ENCODE measurements at places on chromosomes 5 and 9. TPM values are rescaled to one million over a fixed set of nuclear protein-coding genes. Genes with fewer than 3 reads are reported as not detected.
A peak's percentile ranks its signal among the peaks of the same experiment; 100 is the strongest.

DNA sequence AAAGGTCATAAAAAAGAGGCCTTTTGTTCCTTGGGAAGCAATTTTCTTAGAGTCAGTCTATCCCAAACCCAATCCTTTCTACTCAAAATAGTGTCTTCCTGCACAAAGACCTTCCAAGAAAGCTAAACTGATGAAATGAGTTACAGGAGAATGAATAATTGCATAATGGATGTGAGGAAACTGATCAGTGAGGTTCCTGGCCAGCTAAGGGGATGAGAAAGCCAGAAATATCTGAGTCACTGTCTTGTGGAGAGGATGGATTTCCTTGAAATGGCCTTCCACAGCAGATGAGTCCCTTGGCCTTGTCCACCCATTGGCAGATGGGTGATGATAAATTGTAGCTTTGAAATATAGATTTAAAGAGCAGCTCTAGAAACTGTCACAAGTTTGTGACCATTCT, 756.1 kb downstream of the DNAH5 start:
- no peak for DNase-seq

DNA sequence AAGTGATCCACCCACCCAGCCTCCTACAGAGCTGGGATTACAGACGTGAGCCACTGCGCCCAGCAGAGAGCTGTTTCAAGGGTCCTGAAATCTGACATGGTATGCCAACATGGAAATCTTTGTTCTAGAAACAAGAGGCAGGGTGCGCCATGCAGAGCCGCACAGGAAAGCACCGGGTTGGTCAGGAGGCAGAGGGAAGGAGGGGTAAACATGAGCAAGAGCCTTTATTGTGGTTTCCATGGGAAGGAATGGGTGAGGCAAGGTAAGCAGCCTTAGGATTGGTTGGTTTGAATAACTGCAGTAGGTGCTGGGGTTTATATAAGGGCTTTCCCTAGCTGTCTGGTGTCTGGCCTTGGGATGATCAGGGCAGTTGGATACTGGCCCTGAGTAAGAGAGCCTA, 5.5 kb upstream of the EXOSC2 start:
- no peak for DNase-seq

DNA sequence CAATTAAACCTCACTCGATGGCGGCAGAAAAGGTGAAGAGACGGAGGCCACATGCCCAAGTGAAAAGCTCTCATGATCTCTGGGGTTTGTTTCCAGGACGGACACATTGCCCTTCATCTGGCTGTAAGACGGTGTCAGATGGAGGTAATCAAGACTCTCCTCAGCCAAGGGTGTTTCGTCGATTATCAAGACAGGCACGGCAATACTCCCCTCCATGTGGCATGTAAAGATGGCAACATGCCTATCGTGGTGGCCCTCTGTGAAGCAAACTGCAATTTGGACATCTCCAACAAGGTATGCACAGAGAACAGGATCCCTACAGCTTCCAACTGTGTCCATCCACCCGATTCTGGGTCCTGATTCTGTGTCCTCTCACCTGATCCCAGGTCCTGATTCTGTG, 74.5 kb upstream of the CTSL start:
- no peak for DNase-seq

DNA sequence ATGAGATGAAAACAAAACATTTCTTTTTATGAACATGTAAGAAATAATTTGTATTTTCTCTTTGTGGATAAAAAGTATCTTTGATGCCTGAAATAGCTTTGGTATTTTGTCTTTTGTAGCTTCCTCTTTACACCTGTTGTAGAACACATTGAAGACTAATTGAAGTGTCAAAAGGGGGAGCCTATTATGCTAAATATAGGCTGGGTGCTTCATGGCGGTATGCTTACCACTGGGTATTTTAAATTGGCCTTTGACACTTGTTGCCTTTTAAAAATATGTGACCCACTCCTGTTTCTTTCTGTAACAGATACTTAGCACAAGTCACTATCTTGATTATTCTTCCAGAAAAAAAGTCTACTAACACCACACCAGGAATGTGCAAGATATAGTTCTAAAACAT, 226.4 kb downstream of the KIAA0825 start:
- no peak for DNase-seq

- no peak for DNase-seq
Measured at GRCh38 chr9:19901586-19901985, 112.7 kb upstream of the SLC24A2 start.

- no peak for DNase-seq
Measured at GRCh38 chr5:77300451-77300850, 90.0 kb downstream of the PDE8B start.

DNA sequence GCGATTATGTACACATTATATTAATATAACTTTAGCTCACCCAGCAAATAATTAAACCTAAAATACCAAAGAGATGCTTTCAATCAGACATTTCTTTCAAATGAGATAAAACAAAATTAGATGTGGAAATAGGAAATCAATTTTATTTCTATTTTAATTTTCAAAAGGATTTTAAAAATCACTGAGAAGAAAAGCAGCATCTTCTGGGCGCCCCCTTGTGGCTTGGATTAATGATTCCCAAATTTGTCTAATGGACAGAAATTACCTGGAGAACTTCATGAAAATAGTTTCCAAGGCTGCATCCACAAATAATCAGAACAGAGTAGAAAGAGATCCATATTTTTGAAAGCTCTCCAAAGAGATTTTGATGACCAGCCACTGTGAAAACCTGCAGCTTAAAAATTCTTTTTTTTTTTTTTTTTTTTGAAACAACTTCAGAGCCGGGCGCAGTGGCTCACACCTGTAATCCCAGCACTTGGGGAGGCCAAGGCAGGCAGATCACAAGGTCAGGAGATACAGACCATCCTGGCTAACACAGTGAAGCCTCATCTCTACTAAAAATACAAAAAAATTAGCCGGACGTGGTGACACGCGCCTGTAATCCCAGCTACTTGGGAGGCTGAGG, 50.9 kb upstream of the CEMIP2 start:
- peak; percentile 59 for DNase-seq

GRCh38 chr9:98575379-98576346, 133.1 kb downstream of the GABBR2 start:
- DNase-seq = peak; percentile 53

DNA sequence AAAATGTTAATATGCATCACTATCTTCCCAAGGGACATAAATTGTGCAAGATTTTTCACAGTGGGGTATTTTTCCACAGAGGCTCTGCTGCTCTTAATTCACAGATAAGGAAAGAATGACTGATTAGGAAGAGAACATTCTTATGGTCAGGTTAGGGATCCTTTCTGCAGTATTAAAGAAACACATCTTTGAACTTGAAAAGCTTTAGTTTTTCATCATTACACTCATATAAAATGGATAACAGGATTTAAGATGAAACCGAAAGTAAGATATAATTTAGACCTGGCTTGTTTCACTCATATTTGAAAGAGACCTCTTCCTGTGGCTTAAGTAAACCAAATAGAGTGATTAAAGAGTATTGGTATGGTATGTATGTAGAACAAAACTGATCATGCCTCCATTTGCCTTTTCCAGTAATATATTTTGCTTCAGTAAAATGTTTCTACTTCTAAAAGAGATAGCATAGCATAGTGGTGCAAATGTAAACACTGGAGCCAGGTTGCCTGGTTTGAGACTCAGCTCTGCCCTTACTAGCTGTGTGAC, 160.0 kb downstream of the PRR16 start:
- DNase-seq = no peak

- DNase-seq = peak; percentile 25
Measured at GRCh38 chr5:81420039-81420667, 26.2 kb upstream of the ACOT12 start.

GRCh38 chr9:136481558-136481957, 1.3 kb downstream of the SEC16A start:
- DNase-seq = no peak

DNA sequence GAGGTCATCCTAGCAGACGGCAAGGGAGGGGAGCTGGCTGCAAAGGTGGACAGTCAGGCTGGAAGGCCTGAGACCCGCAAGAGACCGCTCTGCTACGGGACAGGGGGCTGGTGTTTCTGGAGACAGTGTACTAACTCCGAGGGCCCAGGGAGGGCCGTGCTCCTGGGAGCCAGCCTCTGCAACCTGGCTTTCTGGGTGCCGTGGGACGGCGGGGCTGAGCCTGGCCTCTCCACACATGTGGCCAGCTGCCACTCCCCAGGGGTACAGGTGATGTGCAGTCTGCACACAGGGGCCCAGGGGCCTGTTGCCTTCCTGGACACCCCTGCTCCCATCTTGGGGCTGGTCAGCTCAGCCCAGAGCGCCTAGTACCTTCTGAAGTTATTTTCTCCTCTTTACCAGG, 92.2 kb downstream of the MRPL36 start:
- no peak for DNase-seq

DNA sequence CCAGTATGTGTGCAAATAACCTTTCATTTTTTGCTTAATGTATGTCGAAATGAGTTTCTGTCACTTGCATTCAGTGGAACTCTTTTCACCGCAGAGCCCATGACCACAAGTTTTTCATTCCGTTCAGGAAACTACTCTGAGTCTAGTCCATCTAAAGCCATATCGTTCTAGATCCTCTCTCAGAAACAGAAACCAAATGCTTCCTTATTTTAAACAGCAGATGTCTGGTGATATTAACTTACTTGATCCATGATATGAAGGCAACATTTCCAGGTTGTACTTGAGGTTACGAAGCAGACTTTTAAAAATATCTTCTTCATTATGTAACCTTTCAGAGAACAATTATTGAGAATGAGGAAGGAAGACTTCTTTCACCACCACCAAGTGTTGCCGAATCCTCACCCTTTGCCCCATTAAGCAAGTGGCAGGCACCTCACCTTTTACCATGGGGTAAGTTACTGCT, 72.4 kb upstream of the GNAQ start:
- DNase-seq = peak; percentile 66

DNA sequence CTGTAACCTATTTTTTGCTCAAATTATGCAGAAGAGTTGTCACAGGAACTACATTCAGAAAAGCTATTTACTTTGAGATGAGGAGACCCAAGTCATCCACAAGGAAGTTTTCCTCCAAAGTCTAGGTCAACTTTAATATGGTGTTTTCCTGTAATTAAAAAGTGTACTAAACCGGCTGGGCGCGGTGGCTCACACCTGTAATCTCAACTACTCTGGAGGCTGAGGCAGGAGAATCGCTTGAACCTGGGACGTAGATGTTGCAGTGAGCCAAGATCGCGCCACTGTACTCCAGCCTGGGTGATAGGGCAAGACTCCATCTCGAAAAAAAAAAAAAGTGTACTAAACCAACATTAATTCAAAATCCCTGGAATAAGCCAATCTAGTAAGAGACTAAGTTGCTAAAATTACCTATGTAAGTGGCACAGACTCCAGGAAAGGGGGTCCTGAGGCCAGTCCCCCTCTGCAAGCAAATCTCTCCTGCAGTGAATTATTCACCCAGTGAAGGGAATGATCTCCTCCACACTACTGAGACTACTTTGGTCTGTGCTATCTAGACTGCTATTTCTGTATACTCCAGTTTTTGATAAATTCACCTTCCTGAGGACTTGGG, 38.9 kb downstream of the FNBP1 start:
- DNase-seq = no peak

DNA sequence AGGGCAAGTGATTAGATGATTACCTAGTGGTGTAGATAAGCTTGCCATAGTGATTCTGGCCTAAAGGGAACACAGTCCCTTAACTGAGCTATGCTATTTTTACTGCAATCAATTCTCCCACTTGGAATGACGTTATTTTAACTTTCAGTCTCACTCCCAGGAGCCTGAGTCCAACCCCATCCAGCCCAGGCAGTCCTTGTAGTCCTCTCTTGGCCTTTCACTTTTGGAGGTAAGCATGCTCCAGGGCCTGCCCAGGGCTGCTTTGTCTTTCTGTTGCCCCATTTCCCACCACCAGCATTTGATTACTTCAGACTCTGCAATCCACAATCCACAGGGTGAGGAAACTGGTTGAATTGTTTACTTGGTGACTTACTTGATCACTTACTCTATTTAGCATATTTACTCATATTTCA, 233.0 kb downstream of the CD180 start:
- no peak for DNase-seq

DNA sequence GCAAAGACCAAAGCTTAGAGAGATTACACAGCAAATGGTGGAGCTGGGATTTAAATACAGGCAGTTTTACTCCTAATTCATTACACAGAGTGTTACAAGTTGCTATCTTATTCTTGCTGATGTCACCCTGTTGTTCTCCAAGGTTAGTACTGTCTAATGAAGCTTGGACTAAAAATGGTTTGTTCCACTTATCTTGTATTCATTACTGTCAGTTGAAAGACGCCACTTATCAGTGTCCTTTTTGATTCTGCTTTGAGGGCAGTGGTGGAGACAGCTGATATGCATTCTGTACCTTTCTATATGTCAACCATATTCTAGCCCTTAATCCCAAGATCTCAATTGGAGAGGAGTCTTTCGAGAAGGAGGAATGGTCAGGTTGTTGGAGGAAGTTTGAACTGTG, 14.0 kb upstream of the DENND4C start:
- no peak for DNase-seq

- DNase-seq = no peak
Measured at GRCh38 chr5:154517181-154517580, 39.2 kb upstream of the HAND1 start.

- no peak for DNase-seq
Measured at GRCh38 chr9:26210338-26210851, 532.2 kb upstream of the TUSC1 start.

- DNase-seq = no peak
Measured at GRCh38 chr9:83182071-83182470, 119.1 kb upstream of the RASEF start.

- DNase-seq = no peak
Measured at GRCh38 chr9:93814077-93814956, 140.8 kb downstream of the BARX1 start.

GRCh38 chr9:134653259-134654009, 11.8 kb downstream of the COL5A1 start:
- no peak for DNase-seq

- no peak for DNase-seq
Measured at GRCh38 chr5:157870837-157871834, 12.2 kb upstream of the CLINT1 start.

GRCh38 chr9:79880626-79881025, 308.9 kb downstream of the TLE4 start:
- no peak for DNase-seq

- DNase-seq = no peak
Measured at GRCh38 chr9:119044806-119045205, 324.4 kb downstream of the BRINP1 start.

GRCh38 chr5:179233909-179234562, 111.2 kb downstream of the ADAMTS2 start:
- no peak for DNase-seq

The SLC45A2 gene
- not detected for total RNA-seq

The IFNK gene
- total RNA-seq = not detected

The TMC1 gene
- total RNA-seq = not detected

The SPINK5 gene
- total RNA-seq = not detected

The PCDHGB1 gene
- total RNA-seq = not detected

The PLPPR1 gene
- total RNA-seq = not detected

The ANKRD31 gene
- 0.66 TPM for total RNA-seq

The FNIP1 gene
- 14.2 TPM for total RNA-seq

The CDH12 gene
- not detected for total RNA-seq

The MAP3K1 gene
- 22.9 TPM for total RNA-seq

The MEGF10 gene
- not detected for total RNA-seq

The LOX gene
- total RNA-seq = not detected

The CCDC192 gene
- total RNA-seq = not detected

The FPGS gene
- total RNA-seq = 71.9 TPM

The KIF4B gene
- total RNA-seq = 0.05 TPM

Data from activated CD4-positive, alpha-beta T cell treated with anti-CD3 and anti-CD28 coated beads for 36 hours (primary cell).